GM18507 (cell line): ENCODE measurements at places on chromosomes 1 and 21.
A peak's percentile ranks its signal among the peaks of the same experiment; 100 is the strongest.

DNA sequence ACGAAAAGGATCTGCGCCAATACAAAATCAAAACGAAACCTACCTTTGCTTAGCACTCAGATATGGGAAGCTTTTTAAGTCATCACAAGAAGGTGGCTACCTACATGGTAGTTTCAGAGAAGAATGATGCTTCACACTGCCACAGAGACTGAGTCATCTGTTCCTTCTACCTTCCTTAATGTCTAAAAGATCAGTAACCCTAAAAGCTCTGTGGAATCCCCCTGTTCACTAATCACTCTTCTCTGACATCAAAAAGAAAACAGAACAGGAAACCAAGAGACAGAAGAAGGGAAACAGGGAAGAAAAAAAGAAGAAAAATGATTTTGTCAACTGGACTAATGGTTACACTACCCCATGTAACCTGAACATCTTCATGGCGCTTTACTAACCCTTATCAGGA is 177.2 kb downstream of the SMYD3 start:
- DNase-seq, result peak; percentile 36

DNA sequence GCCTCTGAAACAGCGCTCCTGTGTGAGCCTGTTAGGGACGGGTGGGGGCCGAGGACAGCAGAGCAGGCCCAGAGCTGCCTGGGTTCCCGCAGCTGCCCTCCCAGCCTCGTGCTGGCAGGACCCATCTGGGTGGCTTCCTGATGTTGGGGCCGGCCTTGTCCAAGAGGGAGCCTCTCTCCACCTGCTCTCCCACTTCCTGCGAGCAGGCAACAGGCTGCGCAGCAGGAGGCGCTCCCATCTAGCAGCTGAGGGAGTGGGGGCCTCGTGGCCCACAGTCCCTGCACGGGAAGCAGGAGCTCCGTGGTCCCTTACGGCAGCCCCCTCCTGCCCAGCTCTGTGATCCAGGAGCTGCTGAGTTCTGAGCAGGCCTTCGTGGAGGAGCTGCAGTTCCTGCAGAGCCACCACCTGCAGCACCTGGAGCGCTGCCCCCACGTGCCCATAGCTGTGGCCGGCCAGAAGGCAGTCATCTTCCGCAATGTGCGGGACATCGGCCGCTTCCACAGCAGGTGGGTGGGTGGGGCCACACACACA is 68.0 kb downstream of the TRIM11 start:
- no peak for DNase-seq

GRCh38 chr1:185816460-185816859 is 82.3 kb downstream of the HMCN1 start:
- DNase-seq, result no peak

DNA sequence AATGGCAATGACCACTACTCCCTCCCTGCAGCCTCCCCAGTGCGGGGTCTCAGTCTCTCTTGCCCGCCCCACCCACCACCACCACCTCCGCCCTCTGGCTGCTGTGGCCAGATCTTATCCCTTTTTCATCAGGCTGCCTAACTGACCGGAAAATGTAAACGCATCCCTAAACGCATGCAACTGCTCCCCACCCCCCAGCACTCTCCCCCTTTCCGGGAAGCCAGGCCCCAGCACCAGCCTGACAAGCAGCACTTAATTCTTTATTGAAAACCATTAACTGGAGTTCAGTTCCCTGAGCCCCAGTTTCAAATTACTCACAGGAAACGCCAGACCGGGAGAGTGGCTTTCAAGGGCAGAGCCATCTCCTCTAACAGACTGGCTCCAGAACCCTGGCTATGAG is 147.7 kb downstream of the DMRTA2 start:
- DNase-seq, result no peak

DNA sequence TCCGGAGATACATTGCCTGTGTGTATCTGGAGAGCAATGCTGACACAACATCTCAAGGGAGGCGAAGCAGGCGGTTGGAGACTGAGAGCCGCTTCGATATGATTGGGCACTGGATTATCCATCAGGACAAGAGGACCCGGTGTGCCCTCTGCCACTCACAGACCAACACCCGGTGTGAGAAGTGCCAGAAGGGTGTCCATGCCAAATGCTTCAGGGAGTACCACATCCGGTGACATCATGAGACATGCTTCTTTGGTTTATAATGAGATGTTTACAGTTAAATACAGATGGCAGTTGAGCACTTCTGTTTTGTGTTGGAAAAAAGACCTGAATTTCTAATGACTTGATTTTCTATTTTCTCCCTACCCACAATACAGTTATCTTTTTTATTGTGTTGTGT is 12.1 kb downstream of the PGBD2 start:
- DNase-seq, result no peak

- no peak for DNase-seq
Measured at GRCh38 chr1:10989095-10989494, 23.4 kb upstream of the TARDBP start.

DNA sequence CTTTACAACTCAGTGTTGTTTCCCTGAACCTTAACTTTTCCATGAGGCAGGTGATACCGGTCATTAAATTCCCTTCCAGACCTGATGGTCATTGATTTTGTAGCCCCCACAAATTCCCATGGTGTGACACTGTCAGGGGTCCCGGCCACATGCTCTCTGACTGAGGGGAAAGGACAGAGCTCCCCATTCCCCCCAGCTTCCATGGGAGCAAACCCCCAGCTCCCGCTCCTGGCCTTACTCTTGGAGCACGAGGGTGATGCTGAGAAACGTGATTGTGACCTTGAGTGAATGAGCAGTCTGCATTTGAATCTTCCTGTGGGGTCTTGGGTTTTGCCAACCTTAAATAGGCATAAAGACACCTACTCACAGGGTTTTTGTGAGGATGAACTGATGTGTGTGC is 366.8 kb downstream of the RPS6KC1 start:
- no peak for DNase-seq

- no peak for DNase-seq
Measured at GRCh38 chr1:32724678-32725614, 22.4 kb upstream of the SYNC start.

GRCh38 chr1:14136881-14137280 is 436.9 kb downstream of the PRDM2 start:
- DNase-seq, result no peak

GRCh38 chr21:45114475-45114874 is 40.1 kb downstream of the ADARB1 start:
- DNase-seq, result no peak

DNA sequence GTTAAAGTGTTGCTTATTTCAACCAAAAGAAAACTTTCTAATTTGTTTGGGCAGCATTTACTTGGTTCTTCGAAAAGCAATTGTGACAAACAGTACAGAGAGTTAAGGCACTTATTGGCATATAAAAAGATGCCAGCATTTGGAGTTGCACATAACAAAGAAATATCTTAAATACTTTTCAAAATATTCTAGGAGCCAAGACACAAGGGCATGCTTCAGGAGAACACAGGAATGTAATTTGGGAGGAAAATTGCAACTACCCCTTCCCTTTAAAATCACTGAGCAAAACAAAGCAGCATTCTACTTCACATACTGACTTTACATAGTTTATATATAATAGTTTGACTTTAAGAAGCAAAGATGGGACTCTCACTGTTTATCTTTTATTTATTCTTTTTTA is 4.6 kb upstream of the TIE1 start:
- DNase-seq, result no peak

GRCh38 chr1:163650624-163651023 is 328.9 kb downstream of the NUF2 start:
- DNase-seq, result no peak

GRCh38 chr1:63774617-63775417 is 1.0 kb downstream of the ROR1 start:
- no peak for DNase-seq

- no peak for DNase-seq
Measured at GRCh38 chr1:37557402-37557801, 662 bp downstream of the DNALI1 start.
